ENCODE measurements at places on chromosomes 5 and 9. TPM values are rescaled to one million over a fixed set of nuclear protein-coding genes. Genes with fewer than 3 reads are reported as not detected.

GRCh38 chr5:20956134-20956533 lies 968.1 kb upstream of the CDH18 start:
- no peak for DNase-seq
- H3K4me3 ChIP-seq: no peak overlapping the region
- H3K4me1 ChIP-seq: no peaks in the 10 kb centered on the region
- H3K27ac ChIP-seq: no peak overlapping the region

- H3K4me3 ChIP-seq: peak overlapping the region; percentile 78
- peaks cover 18% of the 10 kb centered on the region for H3K4me1 ChIP-seq
- DNase-seq: no peak
- H3K27me3 ChIP-seq: no peaks in the 10 kb centered on the region
- H3K27ac ChIP-seq: peak overlapping the region; percentile 67
Observed at GRCh38 chr5:107570805-107571531, 99.8 kb downstream of the EFNA5 start.

GRCh38 chr5:169880012-169880663 lies 100.2 kb downstream of the INSYN2B start:
- H3K27ac ChIP-seq: no peak overlapping the region
- no peak overlapping the region for H3K4me3 ChIP-seq
- H3K36me3 ChIP-seq: no peaks in the 10 kb centered on the region
- H3K27me3 ChIP-seq: no peaks in the 10 kb centered on the region

- no peak for DNase-seq
- no peak overlapping the region for H3K4me3 ChIP-seq
- H3K27ac ChIP-seq: no peak overlapping the region
- no peaks in the 10 kb centered on the region for H3K27me3 ChIP-seq
Observed at GRCh38 chr9:35193762-35194161, 32.0 kb downstream of the UNC13B start.

DNA sequence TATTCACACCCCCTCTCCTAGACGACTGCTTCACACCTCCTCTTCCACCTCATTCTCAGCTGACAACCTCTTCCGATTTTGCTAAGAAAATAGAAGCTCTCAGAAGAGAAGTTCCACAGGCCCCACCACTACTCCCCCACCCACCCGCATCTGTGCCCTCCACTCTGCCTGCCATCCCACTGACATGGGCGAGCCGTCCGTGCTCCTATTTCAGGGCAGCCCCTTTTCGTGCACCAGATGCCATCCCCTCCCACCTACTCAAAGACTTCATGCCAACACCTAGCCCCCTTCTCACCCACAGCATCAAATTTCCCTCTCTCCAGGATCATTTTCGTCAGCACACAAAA lies 34.6 kb upstream of the JADE2 start:
- no peak overlapping the region for H3K4me3 ChIP-seq
- H3K27ac ChIP-seq: no peak overlapping the region
- no peaks in the 10 kb centered on the region for H3K36me3 ChIP-seq
- H3K27me3 ChIP-seq: no peaks in the 10 kb centered on the region
- H3K4me1 ChIP-seq: no peaks in the 10 kb centered on the region

- H3K4me3 ChIP-seq: no peak overlapping the region
- no peaks in the 10 kb centered on the region for H3K27me3 ChIP-seq
- no peak for DNase-seq
- no peak overlapping the region for H3K27ac ChIP-seq
- peaks cover 45% of the 10 kb centered on the region for H3K36me3 ChIP-seq
Observed at GRCh38 chr5:14465116-14465515, 116.5 kb upstream of the OTULINL start.

GRCh38 chr5:179306191-179307012 lies 38.9 kb downstream of the ADAMTS2 start:
- DNase-seq: no peak
- no peaks in the 10 kb centered on the region for H3K4me1 ChIP-seq
- H3K27ac ChIP-seq: no peak overlapping the region
- H3K27me3 ChIP-seq: no peaks in the 10 kb centered on the region
- no peaks in the 10 kb centered on the region for H3K36me3 ChIP-seq

DNA sequence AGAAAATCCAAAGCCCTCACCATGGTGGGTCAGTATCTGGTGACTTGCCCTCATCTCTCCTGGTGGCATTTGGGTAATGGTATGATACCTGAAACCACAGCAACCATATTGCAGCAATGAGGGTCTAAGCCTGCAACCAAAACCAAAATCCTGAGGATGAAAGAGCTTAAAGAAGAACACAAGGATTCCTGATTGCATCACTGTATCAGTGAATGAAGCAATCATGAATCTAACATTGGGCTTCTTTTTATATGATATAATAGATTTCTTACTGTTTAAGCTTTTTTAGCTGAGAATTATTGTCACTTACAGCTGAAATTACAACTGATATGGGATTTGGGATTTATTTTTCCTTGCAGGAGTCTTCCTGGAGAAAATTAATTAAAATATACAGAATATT lies 269.9 kb downstream of the MEF2C start:
- no peak for DNase-seq
- no peak overlapping the region for H3K27ac ChIP-seq
- no peaks in the 10 kb centered on the region for H3K36me3 ChIP-seq
- no peaks in the 10 kb centered on the region for H3K27me3 ChIP-seq

The PCDHAC1 gene
- 0.71 TPM for total RNA-seq

The SOWAHA gene
- 0.63 TPM for total RNA-seq

The TCF7 gene
- 2.1 TPM for total RNA-seq

The SPATA9 gene
- total RNA-seq: not detected

Measured in thoracic aorta (tissue), 2 donors.